WERI-Rb-1 (cell line): ENCODE measurements at places on chromosomes 6 and 20.

GRCh38 chr6:132511831-132512220, 1.1 kb downstream of the STX7 start:
- no peak for DNase-seq

DNA sequence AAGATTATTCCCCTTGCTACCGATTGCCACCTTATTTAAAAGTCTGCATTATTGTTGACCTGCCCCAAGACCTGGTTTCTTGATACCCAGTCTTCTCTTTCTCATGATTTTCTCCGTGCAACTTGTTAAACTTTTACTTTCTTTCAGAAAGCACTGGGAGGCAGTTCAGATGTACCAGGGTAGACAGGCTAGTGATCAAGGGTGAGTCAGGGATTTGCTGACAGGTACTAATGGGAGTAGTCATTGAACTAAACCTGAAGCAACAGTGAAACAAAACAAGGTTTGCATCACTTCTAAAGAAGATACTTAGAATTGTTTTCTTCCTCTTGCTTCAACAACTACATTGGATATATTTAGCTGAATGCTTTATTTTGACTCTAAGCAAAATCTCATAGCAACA, 124.4 kb downstream of the KCNQ5 start:
- no peak for DNase-seq

GRCh38 chr20:50392138-50392866, 117.9 kb upstream of the PTPN1 start:
- no peak for DNase-seq

GRCh38 chr20:49727478-49727877, 13.8 kb upstream of the B4GALT5 start:
- DNase-seq: no peak
